ENCODE measurements at places on chromosomes 12 and 14.

GRCh38 chr14:37791384-37792036 lies 196.1 kb downstream of the TTC6 start:
- DNase-seq = no peak

DNA sequence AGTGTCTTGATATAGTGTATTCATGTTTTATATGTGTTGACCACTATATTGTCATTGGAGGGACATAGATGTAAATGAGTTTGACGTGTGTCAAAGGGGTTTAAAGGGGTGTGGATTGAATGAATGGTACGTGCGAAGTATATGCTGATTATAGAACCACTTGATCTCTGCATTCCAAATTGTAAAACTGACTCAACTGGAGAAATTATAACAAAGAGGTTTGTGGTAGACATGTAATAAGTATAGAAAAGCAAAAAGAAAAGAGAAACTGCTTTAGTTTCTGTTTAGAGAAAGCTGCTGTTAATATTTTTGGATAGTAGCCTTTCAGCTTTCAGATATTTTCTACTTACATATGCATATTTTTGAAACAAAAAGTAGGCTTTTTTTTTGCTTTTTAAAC lies 8.9 kb upstream of the MYRFL start:
- no peak for DNase-seq

GRCh38 chr14:86815341-86815740 lies 1177.6 kb downstream of the GALC start:
- no peak for DNase-seq

GRCh38 chr14:68779761-68780323 lies 13.0 kb downstream of the ZFP36L1 start:
- DNase-seq = no peak

GRCh38 chr12:103401421-103401820 lies 94.3 kb downstream of the C12orf42 start:
- no peak for DNase-seq

GRCh38 chr12:123055281-123055766 lies 74.8 kb downstream of the ARL6IP4 start:
- DNase-seq = no peak
